ENCODE measurements at places on chromosomes 3 and 15.

GRCh38 chr3:33166095-33166494 lies 52.3 kb downstream of the CRTAP start:
- no peak for DNase-seq

DNA sequence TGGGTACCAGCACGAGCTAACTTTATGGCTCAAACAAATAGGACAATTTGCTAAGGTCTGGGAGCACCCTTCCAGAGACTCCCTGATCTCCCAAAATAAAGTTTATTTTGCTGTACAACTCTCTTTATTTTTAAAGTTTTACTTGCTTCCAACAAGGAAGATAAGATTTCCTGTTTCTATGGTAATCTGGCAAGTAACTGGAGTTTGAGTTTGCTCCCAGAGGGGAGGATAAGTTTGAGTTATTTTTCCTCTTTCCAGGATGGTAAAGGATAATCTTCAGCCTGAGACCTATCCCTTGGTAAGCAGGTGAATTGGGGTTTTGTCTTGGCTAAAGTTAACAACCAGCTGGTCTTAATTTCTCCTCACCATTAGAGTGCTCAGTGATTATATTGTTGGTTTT lies 1019.4 kb upstream of the ALCAM start:
- DNase-seq: no peak

DNA sequence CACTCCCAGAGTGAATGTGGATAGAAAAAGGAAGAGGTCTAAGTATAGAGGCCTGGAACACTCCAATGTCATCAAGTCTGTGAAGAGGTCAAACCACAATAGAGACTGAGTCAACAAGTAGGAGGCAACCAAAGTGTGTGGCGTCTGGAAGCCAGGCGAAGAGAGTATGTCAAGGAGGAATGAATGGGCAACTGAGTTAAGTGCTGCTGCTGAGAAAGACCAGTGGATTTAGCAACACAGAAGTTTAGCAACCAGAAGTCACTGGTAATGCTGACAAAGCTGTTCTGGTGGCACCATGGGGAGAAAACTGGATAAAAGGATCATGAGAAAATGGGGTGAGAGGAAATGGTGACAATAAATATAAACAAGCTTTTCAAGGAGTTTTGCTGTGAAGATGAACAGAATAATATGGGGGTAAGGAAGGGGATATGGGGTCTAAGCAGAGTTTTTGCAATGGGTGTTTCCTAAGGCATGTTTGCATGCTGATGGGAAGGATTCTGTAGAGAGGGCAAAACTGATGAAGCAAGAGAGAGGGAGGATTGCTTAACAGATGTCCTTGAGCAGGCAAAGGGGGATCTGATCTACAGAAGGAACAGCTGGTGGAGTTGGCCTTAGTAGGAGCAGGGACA lies 38.4 kb downstream of the PCOLCE2 start:
- peak; percentile 39 for DNase-seq

- DNase-seq: no peak
Measured at GRCh38 chr15:25689592-25689991, 173.5 kb downstream of the ATP10A start.

DNA sequence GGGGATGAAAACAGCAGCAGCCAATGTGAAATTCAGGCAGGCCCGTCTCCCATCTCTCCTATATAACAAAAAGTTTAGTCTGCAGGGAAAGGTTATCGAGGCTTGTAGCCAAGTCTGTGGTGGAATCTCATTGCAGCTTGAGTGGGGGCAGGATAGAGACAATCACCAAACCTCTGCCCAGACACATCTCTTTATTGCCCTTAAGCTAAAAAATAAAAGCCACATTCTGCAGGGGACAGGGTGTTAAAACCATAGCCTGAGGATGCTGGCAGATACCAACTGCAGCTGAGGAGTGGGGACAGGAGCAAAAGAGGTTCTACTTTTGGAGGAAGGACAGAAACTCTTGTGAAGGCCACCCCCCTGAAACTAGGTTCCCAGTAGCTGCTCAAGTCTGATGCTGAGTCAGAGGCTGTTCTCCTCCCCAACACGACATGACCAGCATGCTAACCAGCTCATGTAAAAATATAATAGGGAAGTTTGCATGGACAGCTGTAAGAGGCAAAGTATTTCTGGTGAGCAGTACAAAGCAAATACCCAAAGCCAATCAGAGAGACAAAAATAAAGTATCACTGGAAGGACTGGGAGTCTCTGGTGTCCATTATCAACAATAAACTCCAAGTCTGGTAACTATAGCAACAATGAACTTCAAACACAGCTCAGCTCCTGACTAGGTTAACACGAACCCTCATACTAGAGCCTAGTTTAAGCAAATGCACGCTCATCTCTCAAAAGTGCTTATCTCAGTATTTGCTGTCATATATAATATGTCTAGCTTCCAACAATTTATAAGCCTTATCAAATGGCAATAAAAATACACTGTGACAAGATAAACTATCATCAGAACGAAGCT lies 362.2 kb upstream of the SLCO3A1 start:
- no peak for DNase-seq

DNA sequence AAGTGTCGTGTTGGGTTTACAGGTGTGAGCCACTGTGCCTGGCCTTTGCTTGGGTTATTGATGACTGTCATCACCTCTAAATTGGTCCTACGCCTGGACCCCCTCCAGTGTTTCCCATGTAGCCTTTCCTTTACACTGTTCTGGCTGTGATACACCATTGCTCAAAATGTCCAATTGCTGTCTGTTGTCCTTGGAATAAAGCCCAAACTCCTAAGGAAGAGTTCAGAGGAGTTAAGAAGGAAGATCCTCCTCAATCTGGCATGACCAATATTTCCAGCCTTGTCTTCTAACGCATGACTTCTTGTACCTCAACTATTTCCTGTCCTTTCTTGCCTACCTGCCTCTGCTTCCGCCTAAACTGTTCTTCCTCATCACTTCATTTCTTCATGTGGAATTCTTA lies 113.1 kb downstream of the POLR2M start:
- DNase-seq: no peak

DNA sequence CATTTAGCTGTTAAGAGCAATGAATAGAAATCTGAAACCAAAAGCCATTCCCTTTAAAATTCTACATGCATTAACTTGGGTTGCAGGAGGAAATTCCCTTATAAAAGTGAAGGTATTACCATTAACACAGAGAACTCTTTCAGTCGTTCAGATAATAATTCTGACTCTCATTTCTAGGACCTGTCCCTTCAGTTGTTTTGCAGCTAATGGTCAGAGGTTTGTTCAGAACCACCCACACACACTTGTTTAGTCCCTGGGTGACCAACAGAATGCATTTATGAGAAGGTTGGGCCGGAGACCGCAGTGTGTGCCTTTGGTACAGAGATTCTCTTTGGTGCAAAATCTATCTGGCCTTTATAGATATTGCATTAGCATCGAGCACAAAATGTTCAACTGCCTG lies 492.5 kb downstream of the NLGN1 start:
- DNase-seq: no peak

DNA sequence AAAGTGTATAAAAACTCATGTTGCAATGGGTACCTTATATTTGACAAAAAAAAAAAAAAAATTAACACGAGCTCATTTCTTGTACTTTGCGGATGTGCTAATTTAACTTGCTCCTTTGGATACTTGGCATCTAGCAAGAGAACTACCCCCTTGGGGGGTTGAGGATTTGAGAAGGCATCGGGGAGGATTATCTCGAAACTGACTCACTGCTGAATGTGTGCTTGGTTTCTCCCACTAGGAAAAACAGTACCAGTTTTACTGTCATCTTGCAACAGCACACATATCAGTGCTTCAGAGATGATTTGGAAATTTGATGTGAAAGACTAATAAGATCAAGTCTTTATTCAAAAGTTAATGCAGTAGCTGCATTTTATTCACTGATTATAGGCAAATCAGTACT lies 891 bp downstream of the EXOG start:
- no peak for DNase-seq

DNA sequence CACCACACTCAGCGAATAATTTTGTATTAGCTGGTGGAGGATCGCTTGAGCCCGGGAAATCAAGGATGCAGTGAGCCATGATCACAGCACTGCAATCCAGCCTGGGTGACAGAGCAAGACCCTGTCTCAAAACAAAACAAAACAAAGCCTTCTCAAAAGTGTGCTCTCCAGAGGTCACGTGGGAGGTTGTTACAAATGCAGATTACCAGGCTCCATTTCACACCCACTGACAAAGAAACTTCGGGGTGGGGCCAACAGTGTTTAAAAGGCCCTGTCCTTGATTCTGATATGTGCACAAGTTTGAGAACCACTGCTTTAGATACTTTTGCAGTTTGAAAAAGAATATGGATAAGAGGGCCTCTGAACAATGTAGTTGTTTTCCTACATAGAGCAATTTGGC lies 80.5 kb downstream of the UBE2E2 start:
- no peak for DNase-seq

- peak; percentile 77 for DNase-seq
Measured at GRCh38 chr3:84724877-84725276, 233.9 kb upstream of the CADM2 start.

GRCh38 chr3:165206454-165207266 lies 10.5 kb upstream of the SLITRK3 start:
- DNase-seq: peak; percentile 68

DNA sequence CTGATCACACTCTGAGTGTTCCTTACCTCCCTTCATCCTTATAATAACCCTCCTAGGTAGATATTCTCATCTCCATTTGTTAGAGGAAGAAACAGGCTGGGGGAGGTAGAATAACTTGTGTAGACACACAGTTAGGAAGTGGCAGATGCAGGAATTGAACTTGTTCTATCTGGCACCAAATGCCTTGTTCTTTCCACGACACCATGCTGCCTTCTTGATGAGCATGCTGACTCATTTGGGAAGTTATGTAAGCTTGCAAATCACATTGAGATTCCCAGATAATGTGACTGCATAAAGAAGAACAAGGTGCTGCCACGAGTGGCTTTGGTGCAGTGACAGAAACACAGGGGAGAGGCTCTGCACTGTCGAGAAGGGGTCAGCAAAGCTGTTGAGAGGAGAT lies 27.5 kb upstream of the NDUFB4 start:
- DNase-seq: no peak

- no peak for DNase-seq
Measured at GRCh38 chr3:153166206-153166605, 4.2 kb downstream of the RAP2B start.

GRCh38 chr3:158152186-158152585 lies 42.3 kb downstream of the RSRC1 start:
- peak; percentile 8 for DNase-seq

DNA sequence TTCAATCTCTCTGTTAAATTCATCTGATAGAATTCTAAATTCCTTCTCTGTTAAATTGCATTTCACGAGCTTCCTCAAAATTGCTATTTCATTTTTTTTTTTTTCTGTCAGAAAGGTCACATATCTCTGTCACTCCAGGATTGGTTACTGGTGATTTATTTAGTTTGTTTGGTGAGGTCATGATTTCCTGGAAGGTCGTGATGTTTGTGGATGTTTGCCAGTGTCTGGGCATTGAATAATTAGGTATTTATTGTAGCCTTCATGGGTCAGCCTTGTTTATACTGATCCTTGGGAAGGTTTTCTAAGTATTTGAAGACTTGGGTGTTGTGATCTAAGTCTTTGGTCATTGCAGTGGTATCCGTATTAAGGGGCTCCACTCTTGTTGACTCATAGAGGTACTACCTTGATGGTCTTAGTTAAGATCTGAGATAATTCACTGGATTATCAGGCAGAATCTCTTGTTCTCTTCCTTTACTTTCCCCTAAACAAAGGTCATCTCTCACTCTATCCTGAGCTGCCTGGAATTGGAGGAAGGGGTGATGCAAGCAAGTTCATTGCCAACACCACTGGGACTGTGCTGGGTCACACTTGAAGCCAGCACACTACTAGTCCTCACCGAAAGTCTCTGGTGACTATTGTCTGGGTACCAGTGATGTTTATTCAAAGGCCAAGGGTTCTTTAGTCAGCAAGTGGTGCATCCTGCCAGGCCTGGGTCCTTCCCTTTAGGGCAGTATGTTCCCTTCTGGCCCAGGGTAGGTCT lies 231.1 kb downstream of the GBE1 start:
- DNase-seq: no peak

DNA sequence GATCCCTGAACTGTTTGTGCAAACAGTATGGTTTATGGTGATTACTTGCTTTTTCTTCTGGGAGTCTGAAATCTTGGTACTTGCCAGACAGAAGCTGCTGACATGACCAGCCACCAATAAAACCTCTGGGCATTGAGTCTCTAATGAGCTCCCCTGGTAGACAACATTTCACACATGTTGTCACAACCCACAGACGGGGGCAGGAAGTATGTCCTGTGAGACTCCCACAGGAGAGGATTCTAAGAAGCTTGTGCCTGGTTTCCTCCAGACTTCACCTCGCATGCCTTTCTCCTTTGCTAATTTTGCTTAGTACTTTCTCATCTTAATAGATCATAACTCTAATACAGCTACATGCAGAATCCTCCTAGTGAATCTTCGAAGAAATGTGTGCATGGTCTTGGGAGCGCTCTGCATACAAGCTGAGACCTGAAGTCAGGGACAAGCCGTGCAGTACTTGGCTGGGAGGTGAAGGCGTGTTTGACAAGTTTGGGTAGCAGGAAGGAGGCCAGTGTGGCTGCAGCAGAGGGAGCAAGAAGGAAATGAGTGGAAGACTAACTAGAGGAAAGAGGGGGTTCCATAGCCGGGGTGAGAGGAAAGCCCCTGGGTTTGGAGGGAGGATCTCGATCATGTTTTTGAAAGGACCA lies 49.0 kb downstream of the B3GNT5 start:
- no peak for DNase-seq

DNA sequence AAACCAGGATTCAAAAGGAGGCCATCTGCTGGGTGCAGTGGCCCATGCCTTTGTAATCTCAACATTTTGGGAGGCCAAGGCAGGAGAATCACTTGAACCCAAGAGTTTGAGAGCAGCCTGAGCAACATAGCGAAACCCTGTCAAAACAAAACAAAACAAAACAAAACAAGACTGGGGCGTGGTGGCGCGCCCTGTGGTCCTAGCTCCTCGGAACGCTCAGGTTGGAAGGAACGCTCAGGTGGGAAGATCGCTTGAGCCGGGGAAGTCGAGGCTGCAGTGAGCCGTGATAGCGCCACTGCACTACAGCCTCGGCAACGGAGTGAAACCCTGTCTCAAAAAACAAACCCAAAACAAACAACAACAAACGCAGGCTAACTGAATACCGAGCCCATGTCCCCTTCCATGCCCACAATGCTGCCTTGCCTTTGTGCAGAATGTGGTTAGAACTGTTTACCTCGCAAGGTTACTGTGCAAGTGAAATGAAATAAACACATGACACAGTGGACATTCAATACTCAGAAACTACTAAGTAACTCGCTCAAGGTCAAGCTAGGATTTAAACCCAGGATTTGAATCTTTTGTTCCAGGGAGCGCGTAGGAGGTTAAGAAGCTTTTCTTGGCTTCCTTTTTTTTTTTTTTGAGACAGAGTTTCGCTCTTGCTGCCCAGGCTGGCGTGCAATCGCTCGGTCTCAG lies 766 bp upstream of the EMC4 start:
- no peak for DNase-seq

DNA sequence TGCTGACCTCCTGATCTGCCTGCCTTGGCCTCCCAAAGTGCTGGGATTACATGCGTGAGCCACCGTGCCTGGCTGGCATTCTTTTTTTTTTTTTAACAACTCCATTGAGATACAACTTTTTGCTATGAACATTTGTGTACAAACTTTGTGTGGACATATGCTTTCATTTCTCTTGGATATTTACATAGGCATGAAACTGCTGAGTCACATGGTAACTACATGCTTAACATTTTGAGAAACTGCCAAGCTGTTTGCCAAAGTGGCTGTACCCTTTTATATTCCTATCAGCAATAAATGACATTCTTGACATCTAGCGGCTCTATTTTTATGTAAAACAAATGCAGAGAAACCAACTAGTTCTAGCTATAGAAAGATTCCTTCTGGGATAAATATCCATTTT lies 8.7 kb upstream of the YEATS2 start:
- DNase-seq: no peak

- DNase-seq: no peak
Measured at GRCh38 chr3:71510510-71510909, 73.0 kb downstream of the FOXP1 start.

GRCh38 chr3:151135541-151136337 lies 50.3 kb downstream of the MED12L start:
- DNase-seq: no peak

All from SW 1271 (cell line).